ENCODE measurements at places on chromosomes 13 and 19.

DNA sequence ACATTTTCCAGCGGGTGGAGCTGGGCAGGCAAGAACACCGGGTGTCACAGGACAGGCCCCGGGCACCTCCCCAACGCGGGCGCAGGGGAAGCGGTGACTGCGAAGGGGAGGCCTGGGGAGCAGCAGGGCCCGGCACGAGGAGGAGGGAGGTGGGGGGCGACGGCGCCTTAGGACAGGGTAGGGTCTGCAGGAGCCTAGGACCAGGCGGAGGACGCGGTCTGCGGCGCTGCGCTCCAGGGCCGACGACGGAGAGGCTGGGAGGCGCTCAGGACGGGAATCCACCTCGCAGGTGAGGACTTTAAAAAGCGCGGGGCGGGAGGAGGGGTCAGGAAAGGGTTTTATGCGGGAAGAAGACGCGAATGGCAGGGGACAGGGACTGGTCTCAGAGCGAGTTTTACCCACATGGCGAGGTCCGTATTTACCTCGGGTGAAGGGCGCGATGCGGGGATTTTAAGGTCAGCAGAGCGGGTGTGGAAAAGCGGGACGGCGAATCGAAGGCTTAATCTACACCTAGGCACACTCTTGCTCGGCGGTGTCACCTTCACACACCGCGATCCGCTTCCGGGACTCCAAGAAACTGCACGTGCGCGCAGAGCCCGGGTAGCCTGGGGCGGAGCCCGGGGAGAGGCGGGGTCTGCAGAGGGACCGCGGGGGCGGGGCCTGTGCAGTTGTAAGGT is 13.5 kb downstream of the ERVV-2 start:
- no peak for DNase-seq

GRCh38 chr19:16070366-16070990 is 5.8 kb upstream of the TPM4 start:
- peak; percentile 83 for DNase-seq

DNA sequence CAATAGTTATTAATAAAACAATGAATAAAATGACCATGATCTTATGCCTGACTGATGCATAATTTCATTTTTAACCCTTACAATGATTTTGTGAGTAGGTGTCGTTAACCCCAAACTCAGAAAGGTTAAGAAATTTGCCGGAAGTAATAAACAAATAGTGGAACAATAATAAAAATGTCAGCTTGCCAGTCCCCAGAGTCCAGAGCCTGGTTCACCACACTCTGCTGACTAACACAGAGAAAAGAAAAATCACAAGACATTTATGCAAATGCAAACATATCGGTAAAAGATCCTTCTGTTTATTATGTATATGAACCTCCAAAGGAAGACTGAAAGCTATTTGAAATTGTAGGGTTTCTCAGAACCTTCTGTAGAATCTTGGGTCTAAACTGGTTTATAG is 563.7 kb downstream of the EFNB2 start:
- DNase-seq = no peak

DNA sequence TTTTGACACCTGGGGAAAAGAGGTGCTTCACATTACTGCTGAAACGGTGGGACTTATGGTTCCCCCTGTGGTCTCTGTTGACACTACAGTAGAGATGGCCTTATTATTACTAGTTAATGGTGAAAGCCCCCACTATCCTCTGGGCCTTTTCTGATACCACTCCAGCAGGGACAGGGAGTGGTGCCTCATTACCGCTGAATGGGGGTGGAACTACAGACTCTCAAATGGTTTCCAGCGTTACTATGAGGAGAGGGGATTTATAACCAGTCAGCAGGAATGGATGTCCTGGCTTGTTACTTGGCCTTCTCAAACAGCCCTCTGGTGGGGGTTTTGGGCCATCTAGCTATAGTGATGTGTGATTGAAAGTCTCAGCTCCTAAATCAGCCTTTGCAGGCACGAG is 96.7 kb upstream of the DIAPH3 start:
- DNase-seq = no peak

DNA sequence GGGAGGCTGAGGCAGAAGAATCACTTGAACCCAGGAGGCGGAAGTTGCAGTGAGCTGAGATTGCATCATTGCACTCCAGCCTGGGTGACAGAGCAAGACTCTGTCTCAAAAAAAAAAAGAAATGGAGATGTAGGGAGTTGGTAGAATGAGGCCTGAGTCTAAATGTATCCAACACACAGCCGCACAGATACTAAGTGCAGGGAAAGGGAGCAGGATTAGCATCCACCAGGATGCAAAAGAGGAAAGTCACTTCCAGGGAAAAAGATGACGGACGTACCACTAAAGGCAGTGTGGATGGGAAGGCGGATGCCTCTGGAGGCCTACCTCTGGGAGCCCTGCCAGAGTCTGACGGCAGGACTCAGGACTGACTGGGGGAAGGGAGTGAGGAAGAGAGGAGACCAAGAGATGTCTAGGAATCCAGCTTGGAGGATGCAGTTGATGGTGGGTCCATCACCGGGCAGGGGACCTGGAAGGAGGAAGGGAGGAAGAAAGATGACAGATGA is 6.8 kb downstream of the FAM98C start:
- DNase-seq = no peak

- no peak for DNase-seq
Measured at GRCh38 chr13:94079876-94080275, 399.6 kb downstream of the DCT start.

- DNase-seq = no peak
Measured at GRCh38 chr13:66071608-66072007, 1158.5 kb downstream of the PCDH9 start.

GRCh38 chr13:97539651-97540610 is 106.0 kb downstream of the RAP2A start:
- DNase-seq = no peak

GRCh38 chr19:43504426-43505185 is at the start of gene PHLDB3:
Gene PHLDB3 (minus strand): TSS chr19:43504746. CDS start chr19:43504118, 628 bp downstream.
- no peak for DNase-seq

GRCh38 chr13:93422980-93423543 is 196.5 kb downstream of the GPC6 start:
- no peak for DNase-seq

GRCh38 chr13:100364591-100364990 is 224.0 kb downstream of the GGACT start:
- DNase-seq = no peak

DNA sequence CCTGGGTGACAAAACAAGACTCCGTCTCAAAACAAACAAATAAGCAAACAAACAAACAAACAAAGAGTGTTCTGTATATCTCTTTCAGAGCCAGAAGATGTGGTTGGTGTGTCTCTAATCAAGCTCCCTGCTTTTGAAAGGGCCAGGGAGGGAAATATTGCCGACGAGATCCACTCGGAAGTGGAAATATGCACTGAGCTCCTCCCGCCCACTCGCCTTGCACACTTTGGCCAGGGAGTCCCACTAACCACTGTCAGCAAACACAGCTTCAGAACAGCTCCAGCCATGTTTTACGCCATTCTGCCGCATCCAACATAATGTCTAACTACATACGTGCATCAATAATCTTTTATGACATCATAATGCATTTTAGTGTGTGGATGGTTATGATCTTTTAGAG is 155.5 kb upstream of the VSTM2B start:
- DNase-seq = no peak

DNA sequence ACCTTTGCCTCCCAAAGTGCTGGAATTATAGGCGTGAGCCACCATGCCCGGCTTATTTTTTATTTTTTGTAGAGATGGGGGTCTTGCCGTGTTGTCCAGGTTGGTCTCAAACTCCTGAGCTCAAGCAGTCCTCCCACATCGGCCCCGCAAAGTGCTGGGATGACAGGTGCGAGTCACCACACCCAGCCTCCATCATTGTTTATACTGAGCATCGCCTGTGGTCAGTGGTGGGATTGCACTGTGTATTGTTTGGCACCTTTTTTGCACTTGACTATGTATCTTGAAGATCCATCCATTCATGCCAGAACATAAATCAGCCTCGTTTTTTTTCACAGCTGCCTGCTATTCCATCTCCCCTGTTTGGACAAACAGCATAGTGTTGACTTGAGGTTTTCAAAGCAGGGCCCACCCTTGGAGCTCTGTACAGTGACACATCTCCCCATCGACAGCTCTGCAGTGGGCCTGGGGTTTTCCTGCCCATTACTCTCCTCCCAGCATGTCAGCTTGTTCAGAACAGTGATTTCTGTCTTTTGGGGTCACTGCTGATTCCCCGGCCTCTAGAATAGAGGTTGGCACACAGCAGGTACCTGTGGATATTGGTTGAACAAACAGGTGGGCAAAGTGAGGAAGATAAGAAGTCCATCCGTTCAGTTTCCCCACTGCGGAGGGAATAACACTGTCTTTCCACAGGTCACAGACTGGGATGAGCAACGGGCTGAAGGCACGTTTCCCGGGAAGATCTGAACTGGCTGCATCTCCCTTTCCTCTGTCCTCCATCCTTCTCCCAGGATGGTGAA is 8.2 kb upstream of the UPK1A start:
- DNase-seq = no peak

DNA sequence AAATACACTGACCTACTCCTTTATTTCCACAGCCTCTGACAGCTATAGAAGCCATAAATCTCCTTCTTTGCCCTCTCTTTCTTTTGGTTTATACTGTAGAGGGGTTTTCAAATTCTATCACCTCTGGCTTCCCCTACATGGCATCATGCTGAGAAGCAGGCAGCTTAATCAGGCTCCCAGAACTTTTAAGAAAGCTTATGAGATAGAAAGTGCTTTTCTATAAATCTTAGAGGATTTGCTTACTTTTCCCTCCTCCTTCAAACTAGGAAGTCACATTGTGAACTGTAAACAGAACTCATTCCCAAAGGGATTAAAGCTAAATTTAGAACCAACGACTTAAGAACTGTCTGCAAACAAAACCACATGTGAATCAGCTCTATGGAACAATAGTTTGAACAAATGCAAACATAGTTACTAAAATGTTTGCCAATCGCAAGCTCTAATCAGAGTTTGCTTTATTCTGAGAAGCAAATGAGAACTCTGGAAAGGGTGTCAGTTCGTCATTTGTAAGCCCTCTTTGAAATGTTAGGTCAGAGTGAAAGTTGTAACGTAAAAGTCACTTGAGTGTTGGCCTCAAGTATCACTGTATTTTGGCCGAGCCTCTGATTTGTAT is 344.1 kb downstream of the RFC3 start:
- DNase-seq = no peak

DNA sequence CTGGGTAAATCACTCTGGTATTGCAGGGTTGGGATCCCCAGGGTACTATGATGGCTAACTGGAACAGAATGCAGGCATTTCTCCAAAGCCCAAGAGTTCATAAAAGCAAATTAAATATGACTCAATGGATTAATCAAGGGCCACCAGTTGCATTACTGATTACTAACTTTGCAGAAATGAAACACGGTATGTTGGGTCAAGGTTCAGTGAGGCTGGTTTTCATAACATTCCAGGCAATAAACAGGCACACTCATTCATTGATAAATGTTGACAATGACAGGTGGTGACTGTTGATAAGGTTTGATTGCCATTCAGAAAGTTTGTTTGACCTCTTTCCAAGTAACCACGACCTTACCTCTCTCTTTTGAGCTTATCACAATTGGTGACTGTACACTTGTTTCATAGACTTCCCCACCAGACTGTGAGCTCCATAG is 506 bp upstream of the AP1M1 start:
- DNase-seq = no peak
